ENCODE measurements at places on chromosomes 11 and 22. TPM values are rescaled to one million over a fixed set of nuclear protein-coding genes. Genes with fewer than 3 reads are reported as not detected.

DNA sequence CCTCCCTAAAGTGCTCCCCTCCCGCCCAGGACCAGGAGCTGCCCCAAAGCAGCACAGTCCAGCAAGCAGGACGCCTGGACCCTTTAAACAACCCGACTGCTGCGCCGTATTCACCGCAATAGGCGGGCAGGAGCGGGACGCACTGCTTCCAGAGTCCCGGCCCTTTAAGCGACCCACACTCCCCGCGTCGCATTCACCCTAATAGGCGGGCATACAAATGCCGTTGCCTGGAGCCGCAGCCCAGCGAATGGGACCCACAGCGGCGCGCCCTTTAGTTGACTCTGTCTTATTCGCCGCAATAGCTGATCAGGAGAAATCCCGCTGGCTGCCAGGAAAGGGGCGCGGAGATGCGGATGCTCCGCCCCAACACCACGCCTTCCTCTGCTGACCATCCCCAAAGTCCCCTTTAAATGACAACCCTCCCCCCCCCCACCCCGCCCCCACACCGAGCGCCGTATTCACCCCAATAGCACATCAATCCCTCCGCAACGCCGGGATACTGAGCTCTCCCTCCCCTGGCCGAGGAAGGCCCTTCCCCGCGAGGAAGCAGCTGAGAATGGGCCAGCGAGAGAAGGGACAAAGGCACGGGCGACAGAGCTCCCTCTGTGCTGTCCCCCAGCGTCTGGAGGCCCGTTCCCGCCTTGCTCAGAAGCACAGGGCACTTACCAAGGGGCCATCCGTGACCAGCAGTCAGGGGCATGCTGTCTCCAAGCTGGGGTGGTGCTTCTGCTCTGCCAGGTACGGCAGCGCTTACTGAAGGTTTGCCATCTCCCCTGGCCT, 4.7 kb downstream of the OSBPL5 start:
- DNase-seq: no peak
- H3K36me3 ChIP-seq: peaks cover 20% of the 10 kb centered on the region
- H3K27ac ChIP-seq: no peak overlapping the region
- H3K27me3 ChIP-seq: peaks cover 2% of the 10 kb centered on the region

DNA sequence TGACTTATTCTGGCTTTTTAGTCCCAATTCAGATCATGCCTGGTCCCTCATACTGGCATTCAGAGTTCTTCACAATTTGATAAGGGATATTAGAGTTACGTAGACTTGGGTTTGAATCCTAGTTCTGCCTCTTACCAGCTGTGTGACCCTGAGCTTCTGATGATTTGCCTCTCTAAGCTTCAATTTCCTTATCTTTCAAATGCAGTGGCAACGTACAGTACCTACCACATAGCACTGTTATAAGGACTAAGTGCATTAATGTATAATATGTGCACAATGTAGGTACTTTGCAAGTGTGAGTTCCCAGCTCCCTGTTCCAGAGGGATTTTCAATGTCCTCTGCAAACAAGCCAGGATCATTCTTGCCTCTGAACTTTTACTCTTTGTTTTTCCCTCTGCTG, 7.3 kb downstream of the RHOG start:
- peaks cover 34% of the 10 kb centered on the region for H3K36me3 ChIP-seq
- no peak for DNase-seq
- peaks cover 72% of the 10 kb centered on the region for H3K4me1 ChIP-seq
- H3K27ac ChIP-seq: no peak overlapping the region
- H3K4me3 ChIP-seq: no peak overlapping the region
- H3K27me3 ChIP-seq: no peaks in the 10 kb centered on the region

The CNTF gene
- 0.16 TPM for polyA plus RNA-seq

The OR8D4 gene
- 0.02 TPM for polyA plus RNA-seq

The MPST gene
- polyA plus RNA-seq: 32.1 TPM
